Renal cortical epithelial cell (primary cell): ENCODE measurements at places on chromosomes 1 and 21. TPM values are rescaled to one million over a fixed set of nuclear protein-coding genes. Genes with fewer than 3 reads are reported as not detected.

DNA sequence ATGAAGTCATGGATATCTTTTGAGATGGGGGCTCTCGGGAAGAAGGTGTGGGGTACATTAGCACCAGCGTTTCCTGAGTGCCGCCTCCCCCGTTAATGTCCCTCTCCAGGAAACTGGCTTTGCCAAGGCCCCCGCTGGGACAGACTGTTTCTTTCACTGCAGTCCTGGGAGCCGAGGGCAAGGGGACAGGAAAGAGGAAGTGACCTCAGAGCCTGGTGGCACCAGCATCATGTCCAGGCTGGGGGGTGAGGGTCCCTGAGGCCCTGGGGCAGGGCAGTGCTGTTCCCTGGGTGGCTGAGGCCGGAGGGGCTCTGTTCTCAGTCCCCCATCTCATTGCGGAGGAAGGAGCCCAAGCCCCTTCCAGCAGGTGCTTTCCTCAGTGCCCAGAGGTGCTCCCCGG lies 5.8 kb downstream of the PFKL start:
- no peak for DNase-seq

- DNase-seq, result no peak
Observed at GRCh38 chr1:21648352-21648730, 20.8 kb downstream of the RAP1GAP start.

DNA sequence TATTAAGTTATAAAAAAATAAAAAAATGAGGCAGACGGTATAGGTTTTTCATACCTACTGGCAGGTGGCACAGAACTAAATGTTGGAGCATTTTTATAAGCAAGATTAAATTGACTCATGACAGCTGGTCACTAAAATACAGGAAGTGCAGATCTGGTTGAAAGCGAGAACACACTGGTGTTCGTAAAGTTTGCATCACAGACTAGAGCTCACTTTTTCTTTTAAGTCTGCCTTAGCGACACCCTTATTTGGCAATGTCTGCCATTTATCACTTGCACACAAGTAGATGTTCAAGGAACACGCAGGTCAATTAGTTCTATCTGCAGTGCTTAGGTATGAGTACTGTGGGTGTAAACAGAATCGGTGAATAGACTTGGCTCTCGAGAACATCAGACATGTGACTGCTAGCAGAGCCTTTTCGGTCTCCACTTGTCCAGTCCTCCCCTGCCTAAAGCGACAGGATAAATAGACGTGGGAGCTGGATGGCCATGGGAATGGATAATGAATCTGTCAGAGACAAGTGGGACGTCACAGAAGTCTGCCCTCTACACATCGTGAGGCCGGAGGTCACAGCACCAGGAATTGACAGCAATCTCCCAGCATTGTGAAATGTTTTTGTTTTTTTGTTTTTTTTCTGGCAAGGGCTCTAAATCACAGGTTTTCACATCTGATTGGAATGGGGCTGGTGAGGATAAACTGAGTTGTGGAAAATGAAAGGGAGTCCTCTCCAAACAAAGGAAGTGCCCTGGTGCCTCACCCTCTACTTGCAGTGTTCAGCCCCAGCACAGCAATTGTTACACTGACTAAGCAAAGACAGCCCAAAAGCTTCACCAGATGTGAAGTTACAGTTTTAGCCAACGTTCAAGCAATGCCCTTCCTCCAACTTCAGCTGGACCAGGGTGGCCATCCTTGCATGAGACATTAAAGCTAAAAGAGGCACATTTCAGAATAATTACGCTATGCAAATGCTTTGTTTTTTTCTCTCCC lies 248.9 kb downstream of the NTNG1 start:
- DNase-seq, result peak; percentile 9

Gene SLC6A17
- 0.35 and 0.45 TPM in 2 replicates for total RNA-seq

DNA sequence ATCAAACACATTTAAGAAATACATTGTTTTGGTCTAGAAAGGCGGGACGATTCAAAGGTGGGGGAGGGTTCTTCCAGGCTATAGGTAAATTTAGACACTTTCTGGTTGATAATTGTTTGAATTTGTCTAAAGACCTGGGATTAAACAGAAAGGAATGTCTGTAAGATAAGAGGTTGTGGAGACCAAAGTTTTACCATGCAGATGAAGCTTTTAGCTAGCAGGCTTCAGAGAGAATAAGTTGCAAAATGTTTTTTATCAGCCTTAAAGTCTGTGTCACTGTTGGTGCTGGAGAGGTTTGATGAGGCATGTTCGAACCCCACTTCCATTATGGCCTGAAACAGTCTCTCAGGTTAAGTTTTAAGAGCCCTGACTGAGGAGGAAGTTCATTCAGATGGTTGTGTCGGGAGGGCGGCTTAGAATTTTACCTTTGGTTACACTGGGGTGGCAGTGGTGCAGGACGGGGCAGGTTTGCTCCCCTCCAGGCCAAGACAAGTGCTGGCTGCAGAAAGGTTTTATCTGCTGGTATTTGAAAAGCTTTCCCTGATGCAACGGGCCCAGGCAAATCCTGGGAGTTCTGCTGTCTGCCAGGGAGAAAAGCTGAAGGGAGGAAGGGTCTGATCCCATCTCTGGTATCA lies 16.0 kb upstream of the SLC2A5 start:
- no peak for DNase-seq

Gene CHODL
- 0.30 and 2.1 TPM in 2 replicates for total RNA-seq

DNA sequence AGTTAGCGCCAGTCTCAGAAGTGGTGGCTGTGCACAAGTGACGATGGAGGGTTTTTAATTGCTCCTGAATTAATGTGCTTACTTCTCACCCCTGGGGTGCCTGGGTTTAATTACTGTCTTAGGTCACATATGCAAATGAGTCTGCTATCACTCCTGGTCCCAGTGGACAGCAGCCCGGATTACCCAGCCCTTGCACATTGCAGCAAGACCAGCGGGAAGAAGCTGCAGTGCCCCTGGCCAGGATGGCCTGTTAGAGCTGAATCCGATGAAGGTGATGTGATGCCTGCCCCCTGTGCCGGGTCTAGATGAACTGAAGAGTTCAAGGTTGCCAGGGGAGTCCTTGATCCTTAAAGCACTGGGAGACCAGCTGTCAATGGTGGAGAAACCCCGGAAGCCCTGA lies 24.2 kb downstream of the ENO1 start:
- no peak for DNase-seq

Gene ALX3
- total RNA-seq, result not detected in 2 replicates

Gene WNT3A
- total RNA-seq, result not detected in 2 replicates

Gene OLFML3
- total RNA-seq, result 0.52 and 5.1 TPM in 2 replicates

DNA sequence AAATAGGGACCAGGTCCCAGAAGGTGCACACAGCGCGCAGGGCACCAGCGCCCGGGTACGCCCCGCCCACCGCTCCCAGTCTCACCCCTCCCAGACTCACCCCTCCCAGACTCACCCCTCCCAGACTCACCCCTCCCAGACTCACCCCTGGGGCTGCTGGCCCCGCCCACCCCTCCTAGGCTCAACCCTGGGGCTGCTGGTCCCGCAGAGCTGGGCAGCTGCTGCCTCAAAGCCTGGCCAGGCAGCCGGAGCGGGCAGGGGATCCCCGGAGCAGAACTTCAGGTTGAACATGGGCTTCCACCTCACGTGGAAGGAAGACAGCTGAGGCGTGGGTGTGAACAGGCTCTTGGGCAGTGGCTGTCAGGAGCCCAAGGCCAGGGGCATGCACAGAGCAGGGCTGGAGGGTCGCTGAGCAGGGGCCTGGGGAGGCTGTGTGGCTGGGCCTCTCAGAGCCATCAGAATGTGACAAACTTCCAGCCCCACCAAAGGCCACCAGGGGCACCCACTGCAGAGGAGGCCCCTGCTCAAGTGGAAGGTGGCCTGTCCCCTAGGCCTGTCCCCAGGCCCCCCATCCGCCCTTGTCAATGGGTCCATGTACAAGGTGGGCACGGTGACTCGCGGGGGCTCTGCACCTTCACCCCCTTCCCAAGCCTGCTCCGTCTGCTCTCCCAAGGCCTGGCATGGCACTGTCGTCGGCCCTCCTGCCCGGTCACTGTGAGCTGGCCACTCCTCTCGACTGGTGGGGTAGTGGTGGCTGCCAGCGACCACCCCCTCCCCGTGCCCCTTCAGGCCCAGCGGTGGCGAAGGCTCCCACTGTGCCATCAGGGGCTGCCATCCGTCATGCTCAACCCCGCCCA lies 20.4 kb upstream of the SUMO3 start:
- no peak for DNase-seq

GRCh38 chr1:166972193-166972592 lies 3.1 kb downstream of the ILDR2 start:
- DNase-seq, result no peak

DNA sequence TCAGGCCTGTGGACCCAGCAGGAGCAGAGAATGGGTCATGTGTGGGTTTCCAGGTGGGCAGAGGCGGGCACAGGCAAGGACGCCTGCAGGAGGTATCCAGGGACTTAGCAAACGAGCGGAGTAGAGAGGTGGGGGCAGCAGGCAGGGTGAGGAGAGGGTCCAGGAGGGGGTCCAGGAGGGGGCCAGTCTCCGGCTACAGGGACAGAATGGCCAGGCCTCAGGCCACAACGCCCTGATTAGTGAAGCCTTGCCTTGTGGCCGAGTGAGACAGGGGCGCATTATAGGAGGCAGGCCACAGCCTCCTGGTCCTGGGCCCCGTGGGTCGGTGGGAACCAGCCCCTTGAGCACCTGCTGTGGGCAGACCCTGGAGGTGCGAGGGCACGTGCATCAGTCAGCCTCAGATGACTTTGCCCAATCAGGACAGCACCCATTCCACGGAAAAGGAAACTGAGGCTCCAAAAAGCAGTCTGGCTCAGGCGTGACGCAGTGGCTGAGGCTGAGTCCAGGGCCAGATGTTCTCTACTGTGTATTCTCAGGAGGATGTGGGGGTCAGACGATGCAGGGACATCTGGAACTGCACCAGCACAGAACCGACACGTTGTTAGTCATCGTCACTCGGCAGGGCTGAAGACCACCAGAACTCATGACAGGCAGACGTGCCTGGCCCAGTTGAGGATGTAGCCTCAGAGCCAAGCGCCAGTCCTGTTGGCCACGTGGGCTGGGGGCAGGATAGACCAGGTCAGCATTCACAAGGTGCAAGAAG lies 113.7 kb downstream of the CRYAA start:
- no peak for DNase-seq

DNA sequence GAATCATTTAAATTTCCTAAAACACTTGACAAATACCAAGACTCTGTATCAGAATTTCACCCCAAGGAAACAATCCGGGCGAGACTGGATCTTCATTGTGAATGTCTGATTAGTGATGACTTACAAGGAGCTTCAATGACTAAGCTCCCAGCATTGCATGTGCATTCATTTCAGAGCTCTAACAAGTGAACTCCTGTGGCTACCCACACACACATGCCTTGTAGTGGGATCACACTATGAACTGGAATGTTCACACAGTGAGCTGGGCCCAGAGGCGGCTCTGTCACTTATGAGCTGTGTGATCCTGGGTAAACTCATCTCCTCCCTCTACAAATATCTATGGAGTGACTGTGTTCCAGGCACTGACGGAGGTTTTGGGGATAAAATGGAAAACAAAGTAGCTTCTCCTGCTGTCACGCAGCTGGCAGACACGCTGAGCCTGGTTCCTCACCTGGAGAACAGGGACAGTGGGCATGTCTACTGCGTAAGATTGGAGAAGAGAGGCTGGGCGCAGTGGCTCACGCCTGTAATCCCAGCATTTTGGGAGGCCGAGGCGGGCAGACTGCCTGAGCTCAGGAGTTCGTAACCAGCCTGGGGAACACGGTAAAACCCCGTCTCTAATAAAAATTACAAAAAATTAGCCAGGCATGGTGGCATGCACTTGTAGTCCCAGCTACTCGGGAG lies 56.9 kb downstream of the CLSTN1 start:
- peak; percentile 100 for DNase-seq

DNA sequence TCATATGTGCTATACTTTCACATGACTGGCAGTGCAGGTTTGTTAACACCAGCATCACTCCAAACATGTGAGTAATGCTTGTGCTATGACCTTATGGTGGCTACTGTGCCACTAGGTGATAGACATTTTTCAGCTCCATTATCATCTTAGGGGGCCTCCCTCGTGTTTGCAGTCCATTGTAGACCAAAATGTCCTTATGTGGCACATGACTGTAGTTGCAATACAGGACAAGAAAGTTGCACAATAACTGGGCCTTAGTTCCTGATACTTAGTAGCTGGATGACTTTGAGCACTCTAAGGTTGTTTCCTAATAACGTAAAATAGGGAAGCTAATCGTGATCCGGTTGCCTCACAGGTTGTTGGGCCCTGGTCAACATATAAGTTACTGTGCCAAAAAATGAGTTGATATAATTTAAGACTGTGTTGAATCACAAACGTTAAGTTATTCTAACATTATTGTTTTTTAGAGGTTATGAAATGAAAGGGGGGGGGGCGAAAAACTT lies 511 bp upstream of the SNX27 start:
- DNase-seq, result peak; percentile 90

Gene HSPA13
- total RNA-seq, result 33.1 and 53.7 TPM in 2 replicates

Gene DCDC2B
- total RNA-seq, result not detected in 2 replicates

DNA sequence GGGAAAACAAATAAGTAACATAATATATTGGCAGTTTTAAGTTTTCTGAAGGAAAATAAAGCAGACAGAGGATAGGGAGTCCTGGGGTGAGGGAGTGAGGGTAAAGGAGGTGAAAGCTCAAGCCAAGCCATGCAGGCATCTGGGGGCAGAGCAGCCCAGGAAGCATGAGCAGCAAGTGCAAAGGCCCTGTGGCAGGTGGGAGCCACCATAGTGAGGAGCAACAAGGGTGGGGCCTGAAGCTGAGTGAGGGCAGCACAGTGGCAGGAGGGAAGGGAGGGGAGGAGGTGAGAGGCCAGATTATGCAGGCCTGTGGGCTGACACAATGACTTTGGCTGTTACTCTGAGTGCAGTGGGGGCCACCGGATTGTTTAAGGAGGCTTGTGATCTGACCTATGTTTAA lies 138.8 kb upstream of the TNR start:
- DNase-seq, result no peak

Gene S100A7
- not detected in 2 replicates for total RNA-seq

DNA sequence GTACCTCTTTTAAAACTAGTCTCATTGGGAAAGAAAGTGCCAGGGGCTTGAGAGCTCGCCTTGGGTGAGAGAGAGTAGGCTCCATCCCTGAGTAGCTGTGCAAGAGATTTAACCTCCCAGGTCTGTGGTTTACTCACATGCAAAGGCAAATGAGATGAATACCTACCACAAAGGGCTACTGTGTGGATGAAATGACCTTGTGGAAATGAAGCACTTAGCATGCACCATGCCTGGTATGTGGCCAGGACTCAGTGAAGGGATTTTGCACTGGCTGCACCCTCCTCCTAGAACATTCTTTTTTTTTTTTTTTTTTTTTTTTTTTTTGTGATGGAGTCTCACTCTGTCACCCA lies 120.3 kb downstream of the PROX1 start:
- no peak for DNase-seq

DNA sequence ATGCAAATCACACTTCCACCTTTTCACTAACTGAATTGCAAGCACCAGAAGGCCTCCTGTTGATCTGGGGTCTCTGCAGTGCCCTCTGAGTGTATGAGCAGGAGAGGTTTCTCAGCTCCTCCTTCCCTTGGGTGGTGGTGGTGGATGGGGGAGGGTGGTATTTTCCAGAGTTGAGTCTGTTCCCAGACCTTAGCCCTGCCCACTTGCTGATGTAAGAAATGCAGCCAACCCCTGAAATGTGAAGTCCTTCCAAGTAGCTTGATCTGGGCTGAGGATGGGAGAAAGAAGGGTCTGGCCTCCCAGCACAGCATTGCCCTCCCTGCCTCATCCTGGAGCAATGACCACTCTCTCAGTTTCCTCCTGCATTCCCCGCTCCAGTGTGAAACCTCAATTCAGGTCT lies 6.3 kb upstream of the FOXD2 start:
- peak; percentile 66 for DNase-seq

- DNase-seq, result no peak
Observed at GRCh38 chr1:175630076-175630475, 113.3 kb downstream of the TNR start.

GRCh38 chr1:82279241-82279640 lies 478.5 kb downstream of the ADGRL2 start:
- no peak for DNase-seq

- DNase-seq, result no peak
Observed at GRCh38 chr1:7384679-7385078, 386.4 kb upstream of the VAMP3 start.

- DNase-seq, result no peak
Observed at GRCh38 chr21:42849759-42850412, 29.5 kb downstream of the WDR4 start.
